Activated CD4-positive, alpha-beta T cell treated with anti-CD3 and anti-CD28 coated beads, Interleukin-10, Interleukin-2, amounts not matched to agents 100 ng/mL and 50 ng/mL, durations not matched to agents 16 hours and 8 hours (primary cell): ENCODE measurements at places on chromosomes 6 and 20.

GRCh38 chr6:39114388-39114703 is 640 bp downstream of the SAYSD1 start:
- no peak for DNase-seq

GRCh38 chr20:46992640-46993035 is 98.0 kb downstream of the EYA2 start:
- DNase-seq, result no peak

- no peak for DNase-seq
These were observed 52.4 kb upstream of the ARMH2 start for GRCh38 chr6:24851086-24851485.

DNA sequence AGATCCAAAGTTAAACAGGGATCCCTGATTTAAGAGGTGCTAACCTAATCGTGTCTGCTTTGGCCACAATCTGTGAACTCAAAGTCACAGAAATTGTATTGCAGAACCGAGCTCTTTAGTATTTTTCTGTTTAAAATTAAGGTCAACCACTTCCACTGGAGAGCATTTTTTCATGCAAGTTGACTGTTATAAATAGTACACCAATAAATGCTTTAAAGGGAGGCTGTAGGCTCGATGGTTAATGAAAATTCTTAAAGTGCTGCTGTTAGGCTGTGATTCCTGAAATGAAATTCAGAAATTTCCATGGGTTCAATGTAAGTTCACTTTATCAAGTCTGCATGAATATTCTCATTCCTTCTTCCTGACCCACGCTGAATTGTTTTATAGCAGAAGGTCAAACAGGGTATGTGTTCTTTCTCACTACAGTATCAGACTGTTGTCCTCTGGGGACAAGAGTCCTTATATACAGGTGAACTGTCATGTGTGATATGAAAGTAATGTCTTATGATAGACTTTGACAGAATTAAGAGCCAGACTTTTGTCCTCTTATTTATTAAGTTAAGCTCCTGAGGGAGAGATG is 92.5 kb upstream of the HDGFL1 start:
- DNase-seq, result no peak

GRCh38 chr6:28841290-28841689 is 82.5 kb downstream of the TRIM27 start:
- DNase-seq, result no peak

DNA sequence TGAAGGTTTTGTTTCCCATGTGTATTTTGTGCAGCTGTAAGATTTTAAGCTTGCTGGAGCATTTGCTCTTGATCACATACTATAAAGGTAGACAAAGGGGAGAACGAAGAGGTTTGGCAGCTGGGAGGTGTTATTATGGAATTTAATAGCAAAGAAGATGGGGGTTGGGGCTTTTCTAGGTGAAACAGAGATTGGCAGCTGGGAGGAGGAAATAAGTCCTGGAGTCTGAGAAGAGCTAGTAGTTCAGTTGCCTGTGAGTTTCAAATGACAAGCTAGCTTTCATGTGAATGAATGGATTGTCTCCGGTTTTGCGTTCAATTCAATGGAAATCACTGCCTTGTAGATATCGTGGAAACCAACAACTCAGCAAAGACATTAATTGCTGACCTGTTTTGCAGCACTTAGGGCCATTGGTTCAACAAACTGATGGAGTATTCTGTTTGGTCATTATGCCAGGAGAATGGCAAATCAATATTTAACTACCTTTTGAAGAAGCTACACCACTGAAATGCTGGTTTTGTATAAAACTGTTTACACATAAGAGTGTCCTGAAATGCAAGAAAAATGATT is 38.1 kb upstream of the FLRT3 start:
- DNase-seq, result no peak

GRCh38 chr6:84019842-84020211 is 13.7 kb upstream of the MRAP2 start:
- DNase-seq, result no peak
